Liver (tissue), 10 donors: ENCODE measurements at places on chromosomes 13 and 19.
A peak's percentile ranks its signal among the peaks of the same experiment; 100 is the strongest.

DNA sequence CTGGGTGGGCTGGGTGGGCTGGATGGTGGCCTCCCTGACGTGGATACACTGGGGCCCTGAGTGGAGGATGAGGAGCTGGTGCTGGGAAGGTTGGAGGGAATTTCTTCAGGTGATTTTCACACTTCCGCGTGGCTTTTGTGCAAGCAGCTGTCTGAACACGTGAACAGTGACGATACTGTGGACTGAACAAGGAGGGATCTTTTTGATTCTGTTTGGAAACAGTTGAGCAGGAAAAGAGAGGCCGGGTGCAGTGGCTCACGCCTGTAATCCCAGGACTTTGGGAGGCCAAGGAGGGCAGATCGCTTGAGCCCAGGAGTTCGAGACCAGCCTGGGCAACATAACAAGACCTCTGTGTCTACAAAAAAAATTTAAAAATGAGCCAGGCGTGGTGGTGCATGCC lies 9.1 kb upstream of the GTF2F1 start:
- no peak for DNase-seq

- no peak for DNase-seq
These were observed 9.7 kb upstream of the LENG8 start for GRCh38 chr19:54439174-54439851.

DNA sequence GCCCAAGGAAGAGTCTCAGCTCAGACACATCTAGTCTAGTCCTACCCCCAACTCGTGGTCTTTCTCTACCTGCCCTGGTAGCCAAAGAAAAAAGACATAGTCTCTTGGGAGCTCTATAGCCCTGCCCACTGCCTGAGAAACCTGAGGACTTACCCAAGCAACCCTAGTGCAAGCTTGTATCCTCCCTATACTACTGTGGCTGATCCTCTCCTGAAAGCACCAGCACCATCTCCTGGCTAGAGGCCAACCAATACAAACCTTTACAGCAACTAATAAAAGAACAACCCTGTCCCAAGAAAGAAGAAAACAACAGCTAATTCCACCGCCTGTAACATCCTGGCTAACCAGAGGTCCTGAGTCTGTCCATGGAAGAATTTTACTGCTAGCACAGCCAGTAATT lies 532.4 kb downstream of the SLITRK6 start:
- no peak for DNase-seq

- no peak for DNase-seq
These were observed 1074.4 kb upstream of the PRR20A start for GRCh38 chr13:56066321-56066720.

DNA sequence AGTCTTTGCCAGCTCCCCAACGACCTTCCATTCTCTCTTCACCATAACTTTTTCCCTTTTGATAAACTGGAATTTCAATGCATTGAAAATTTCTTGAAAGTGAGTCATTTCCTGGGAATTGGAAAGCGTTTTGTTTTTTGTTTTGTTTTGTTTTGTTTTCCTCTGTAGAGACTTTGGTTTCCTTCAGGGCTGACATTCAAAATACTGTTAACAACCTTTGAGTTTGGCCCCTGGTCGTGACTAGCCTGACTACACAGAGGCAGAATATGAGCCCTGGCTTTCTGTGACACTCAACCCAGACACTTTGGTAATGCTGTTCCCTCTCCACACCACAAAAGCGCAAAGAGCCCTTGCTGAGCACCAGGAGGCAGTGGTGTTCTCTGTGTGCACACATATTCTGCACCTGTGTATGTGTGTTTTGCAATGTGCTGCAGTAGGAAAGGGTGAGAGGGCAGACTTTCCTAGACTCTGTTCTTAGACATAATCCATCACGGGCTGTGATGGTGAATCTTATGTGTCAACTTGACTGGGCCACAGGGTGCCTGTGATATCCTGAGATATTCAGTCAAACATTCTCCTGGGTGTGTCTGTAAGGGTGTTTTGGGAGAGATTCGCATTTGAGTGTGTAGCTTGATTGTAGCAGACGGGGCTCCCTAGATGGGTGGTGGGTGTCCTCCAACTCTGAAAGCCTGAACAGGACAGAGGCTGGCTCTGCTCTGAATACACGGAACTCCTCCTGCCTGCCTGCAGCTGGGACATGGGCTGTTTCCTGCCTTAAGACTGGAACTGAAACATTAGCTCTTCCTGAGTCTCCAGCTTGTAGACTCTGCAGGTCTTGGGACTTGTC lies 29.5 kb upstream of the ANKRD10 start:
- no peak for DNase-seq

GRCh38 chr13:96474181-96474557 lies 384.3 kb downstream of the HS6ST3 start:
- no peak for DNase-seq

DNA sequence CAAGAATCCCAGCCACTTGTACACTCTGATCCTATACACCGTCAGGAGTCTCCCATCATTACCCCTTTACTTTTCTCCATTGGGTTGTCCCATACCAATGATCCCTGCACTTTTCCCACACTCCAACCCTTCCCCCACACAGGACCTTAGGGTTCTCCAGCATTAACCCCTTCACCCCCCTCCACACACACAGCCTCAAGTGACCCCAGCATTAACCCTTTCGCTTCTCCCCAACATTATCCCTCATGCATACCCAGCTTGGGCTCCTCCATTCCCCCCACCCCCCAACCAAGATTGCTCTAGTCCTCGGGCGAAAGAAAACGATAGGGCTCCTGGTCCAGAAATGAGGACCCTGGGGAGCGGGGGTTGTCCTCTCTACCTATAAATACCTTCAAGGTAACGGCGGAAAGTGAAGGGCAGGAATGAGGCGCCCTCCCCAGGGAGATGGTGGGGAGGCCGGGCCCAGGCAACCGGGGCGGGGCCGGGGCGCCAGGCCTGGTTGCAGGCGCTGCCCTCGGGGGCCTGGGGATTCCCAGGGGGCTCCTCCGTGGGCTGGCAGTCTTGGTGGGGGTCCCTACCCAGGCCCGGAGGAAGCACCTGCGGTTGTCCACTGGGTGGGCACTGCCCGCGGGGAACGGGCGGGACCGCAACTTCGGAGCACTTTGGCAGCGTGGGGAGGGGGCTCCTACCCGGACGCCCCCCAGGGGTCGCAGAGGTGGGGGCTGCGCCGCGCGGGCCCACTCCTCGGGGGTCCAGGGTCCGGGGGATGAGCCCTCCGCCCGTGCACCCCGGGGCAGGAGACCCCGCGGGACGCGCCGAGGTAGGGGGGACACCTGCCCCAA lies 757 bp downstream of the WIZ start:
- no peak for DNase-seq

DNA sequence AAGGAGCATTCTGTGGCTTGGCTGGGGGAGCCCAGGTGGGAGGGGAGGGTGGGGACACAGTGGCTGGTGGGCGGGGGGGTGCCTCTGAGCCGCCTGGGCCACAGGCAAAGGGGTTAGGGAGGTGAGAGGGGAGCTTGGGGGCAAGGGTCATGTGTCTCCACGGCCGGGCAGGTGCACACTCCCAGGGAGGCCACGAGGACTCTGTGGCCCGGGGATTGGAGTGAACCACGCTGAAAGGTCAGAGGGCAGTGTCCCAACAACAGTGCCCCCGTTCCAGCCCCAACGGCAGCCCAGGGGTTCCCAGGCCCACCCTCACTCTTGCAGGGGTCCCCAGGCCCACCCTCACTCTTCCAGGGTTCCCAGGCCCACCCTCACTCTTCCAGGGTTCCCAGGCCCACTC lies 9.6 kb downstream of the C2CD4C start:
- no peak for DNase-seq

- DNase-seq, result no peak
These were observed 18.5 kb downstream of the ZNF101 start for GRCh38 chr19:19687090-19687489.

- no peak for DNase-seq
These were observed 418.6 kb downstream of the UQCRFS1 start for GRCh38 chr19:28794301-28794700.

- DNase-seq, result peak; percentile 92
These were observed 2.1 kb downstream of the MAST1 start for GRCh38 chr19:12840091-12841079.

GRCh38 chr13:30685987-30686386 lies 49.4 kb upstream of the ALOX5AP start:
- no peak for DNase-seq

GRCh38 chr13:21684576-21684975 lies 13.7 kb downstream of the FGF9 start:
- DNase-seq, result no peak

- DNase-seq, result no peak
These were observed 8.7 kb upstream of the KLF2 start for GRCh38 chr19:16315825-16316505.

DNA sequence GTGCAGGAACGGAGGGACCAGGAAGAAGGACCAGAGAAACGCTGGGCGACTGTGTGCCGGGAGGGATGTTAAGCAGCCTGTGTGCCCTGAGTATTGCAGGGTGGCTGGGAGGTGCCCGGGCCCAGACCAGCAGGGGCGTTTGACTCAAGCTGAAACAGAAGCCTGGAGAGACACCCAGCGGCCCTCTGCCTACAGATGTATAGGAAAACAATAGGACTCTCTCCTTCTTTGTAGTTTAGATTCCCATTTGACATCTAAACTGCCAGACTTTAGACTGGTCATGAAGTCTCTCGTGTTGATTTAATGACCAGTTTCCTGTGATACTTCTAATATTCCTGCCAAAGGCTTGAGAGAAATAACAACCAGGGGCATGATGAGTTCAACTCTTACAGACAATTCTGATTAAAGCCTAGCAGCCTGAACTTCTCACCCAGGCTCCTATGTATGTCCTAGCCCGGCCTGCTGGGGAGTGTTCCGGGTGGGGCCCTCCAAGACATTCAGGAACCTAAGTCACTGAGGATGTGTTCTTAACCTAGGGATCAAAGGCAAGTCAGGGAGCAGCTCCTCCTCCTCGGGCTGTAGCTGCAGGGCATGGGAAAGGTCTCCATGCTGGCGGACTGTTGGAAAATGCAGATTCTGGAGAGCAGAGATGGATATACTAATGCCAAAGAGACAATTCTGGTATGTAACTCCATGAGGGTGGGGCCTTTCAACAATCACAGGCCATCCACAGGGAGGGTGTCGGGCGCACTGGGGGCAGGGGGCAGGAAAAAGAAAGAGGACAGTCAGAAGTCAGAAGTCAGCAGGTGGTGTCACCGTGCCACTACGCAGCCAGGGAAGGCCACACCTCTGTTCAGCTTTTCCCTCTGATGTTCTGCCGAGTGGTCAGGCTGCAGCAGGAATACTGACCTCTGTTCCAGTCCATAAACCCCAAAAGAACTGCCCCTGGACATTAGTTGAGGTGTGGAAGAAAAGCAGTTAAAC lies 131.8 kb downstream of the STARD13 start:
- DNase-seq, result no peak

GRCh38 chr13:37241786-37242185 lies 136.3 kb upstream of the CSNK1A1L start:
- DNase-seq, result no peak

DNA sequence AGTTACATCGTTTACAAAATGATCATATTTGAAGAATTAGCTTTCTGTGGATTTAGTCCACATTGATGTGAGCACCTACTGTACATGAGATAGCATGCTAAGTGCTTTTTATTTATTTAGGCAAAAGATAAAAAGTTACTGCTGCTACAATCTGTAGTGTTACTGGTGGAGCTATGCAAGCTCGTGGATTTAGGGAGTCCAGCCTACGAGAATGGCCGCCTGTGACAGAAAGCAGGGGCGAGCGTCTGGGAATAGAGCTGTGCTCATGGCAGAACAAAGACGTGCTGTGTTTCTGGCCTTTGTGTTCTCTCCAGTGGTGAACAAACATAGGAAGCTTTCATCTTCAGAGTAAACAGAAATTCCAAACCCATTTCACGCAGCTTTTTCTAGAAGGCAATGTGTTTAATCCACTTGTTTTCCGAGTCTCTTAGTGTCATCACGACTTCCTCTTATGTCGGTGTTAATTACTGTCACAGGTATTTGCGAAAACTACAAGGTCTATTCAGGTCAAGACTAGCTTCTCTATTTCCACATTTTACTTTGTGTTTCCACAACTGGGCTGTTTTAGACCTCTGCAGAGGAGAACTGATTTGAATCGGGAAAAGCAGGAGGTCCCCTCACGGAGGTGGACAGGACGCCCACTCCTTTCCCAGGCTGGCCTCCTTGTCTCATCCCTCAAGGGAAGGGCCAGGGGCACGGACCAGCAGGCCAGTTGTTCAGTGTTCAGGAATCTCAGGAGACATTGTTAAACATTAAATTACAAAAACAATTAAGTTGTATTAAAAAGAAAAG lies 67.3 kb downstream of the ATP11A start:
- DNase-seq, result no peak

DNA sequence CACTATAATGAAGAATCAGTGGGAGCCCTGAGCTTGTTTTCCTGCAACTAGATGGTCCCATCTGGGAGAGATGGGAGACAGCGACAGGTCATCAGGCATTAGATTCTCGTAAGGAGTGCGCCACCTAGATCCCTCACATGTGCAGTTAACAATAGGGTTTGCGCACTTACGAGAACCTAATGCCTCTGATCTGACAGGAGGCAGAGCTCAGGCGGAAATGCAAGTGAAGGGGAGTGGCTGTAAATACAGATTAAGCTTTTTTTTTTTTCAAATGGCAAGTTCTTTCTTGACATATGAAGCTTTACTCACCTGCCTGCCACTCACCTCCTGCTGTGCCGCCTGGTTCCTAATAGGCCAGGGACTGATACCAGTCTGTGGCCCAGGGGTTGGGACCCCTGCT lies 14.4 kb downstream of the CDC16 start:
- DNase-seq, result no peak

GRCh38 chr19:15464394-15465385 lies at the start of gene RASAL3:
TSS of gene RASAL3 (minus strand) at chr19:15464544. CDS start at chr19:15464358, 186 bp downstream.
- DNase-seq, result no peak

- DNase-seq, result peak; percentile 85
These were observed 2.5 kb downstream of the BSG start for GRCh38 chr19:574658-575526.

DNA sequence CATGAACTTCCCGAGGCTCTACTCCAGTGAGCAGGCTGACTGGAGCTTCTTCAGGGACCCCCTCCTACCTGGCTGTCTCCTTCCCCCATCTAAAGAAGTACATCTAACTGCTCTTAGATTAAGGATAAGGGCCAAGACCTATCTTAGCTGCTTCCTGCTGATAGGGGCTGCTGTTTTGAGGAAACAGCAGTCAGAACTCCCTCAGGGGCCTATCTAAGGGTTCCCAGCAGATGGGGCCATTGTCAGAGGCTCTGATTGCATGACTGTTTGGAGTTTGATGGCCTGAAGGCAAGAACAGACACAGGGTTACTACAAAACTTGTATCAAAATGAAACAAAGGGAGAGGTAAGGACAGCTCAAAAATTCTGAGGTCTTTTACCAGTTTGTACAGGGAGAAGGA lies 2636.9 kb upstream of the PCDH20 start:
- DNase-seq, result no peak

DNA sequence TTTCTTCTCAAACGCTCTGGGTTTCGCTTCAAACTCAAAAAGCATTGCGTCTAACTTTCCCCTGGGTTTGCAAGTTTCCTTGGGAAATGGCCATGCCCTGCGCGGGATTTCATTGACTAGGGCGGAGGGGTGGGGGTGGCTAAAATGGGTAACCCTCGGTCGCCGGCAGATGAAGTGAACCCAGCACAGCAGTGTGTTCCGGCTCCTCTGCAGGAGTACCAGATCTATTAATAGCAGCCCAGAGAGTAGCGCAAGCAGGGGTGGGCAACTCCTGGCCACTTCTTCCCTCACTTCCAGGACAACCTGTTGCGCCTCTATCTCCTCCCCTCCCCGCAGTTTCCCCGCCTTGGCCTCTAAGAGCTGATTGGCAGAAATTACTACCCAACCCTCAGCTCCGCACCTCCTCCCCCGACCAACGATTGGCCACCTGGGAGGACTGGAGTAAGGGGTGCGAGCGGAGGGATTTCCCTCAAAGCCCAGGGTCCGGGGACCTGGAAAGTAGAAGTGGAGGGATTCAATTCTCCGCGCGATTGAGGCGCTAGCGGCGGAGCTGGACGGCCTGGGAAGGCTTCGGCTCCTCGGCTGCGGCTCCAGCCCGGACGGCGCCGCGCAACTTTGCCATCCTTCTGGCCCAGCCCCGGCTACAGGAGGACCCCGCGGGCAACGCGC lies at the start of gene FREM2:
TSS of gene FREM2 (plus strand) at position 501 of the 669 bp plus-strand sequence. CDS start 268 bp downstream, outside the sequence.
- no peak for DNase-seq
